A549 treated with CORT108297 at 1 μM for 4 hours (cell line): ENCODE measurements at places on chromosomes 4 and X. TPM values are rescaled to one million over a fixed set of nuclear protein-coding genes. Genes with fewer than 3 reads are reported as not detected.

APELA gene
- total RNA-seq, result not detected in 5 replicates

SYTL4 gene
- total RNA-seq, result 2.3 to 4.7 TPM (median 2.8 TPM) in 5 replicates

CT45A1 gene
- total RNA-seq, result not detected in 5 replicates

REPS2 gene
- total RNA-seq, result 0.68 to 1.0 TPM (median 0.78 TPM) in 5 replicates

GRIA2 gene
- not detected in 5 replicates for total RNA-seq

HSFX4 gene
- total RNA-seq, result not detected in 5 replicates

MAGEA1 gene
- total RNA-seq, result 0.09 to 0.21 TPM (median 0.14 TPM) in 5 replicates

MAOB gene
- 0.09 to 0.24 TPM (median 0.16 TPM) in 5 replicates for total RNA-seq

GAB3 gene
- 0.36 to 0.78 TPM (median 0.47 TPM) in 5 replicates for total RNA-seq

CYSLTR1 gene
- not detected in 5 replicates for total RNA-seq

HOPX gene
- total RNA-seq, result not detected in 5 replicates

GC gene
- not detected in 5 replicates for total RNA-seq

SMIM31 gene
- total RNA-seq, result 0.02 to 0.21 TPM (median 0.09 TPM) in 5 replicates

RNF212 gene
- 2.1 to 3.1 TPM (median 2.5 TPM) in 5 replicates for total RNA-seq

VSIG4 gene
- total RNA-seq, result not detected in 5 replicates

BEND2 gene
- not detected in 5 replicates for total RNA-seq

TNIP3 gene
- total RNA-seq, result 0.14 to 0.66 TPM (median 0.53 TPM) in 5 replicates

ANXA5 gene
- 460 to 594 TPM (median 485 TPM) in 5 replicates for total RNA-seq
